ENCODE measurements at places on chromosomes 1 and 21.

DNA sequence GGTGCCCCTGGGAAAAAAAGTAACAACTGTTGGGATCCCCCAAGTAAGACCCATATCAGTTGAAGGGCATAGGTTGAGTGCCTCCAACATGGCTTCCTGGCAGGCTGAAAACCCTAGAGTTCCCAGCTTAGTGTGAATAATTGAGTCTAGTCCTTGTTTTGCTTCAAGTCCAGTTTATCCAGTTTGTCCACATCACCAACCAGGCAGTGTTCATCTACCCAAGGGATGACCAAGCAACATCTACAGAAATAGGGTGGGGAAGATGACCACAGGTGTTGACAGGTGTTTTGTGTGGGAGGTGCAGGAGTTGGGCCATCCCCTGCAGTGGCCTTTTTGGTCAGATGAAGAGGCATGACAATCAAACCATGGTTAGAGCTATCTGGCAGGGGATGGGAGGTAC lies 54.3 kb upstream of the ERO1B start:
- no peak for DNase-seq

- no peak for DNase-seq
Observed at GRCh38 chr1:60984062-60984799, 98.1 kb upstream of the NFIA start.

DNA sequence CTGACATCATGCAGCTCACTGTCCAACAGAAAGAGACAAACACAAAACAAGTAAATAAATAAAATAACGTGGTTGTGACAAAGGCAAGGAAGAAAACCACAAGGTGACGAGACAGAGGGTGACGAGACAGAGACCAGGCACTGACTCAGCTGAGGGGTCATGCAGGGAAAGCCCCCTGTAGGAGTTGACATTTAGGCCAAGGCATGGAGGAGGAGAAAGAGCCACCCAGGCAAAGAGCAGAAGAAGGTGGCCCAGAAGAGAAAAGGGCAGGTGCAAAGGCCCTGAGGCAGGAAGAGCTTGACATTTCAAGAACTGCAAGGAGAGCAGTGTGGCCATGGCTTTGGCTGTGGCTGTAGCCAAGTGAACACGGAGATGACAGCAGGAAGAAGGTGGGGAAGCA lies 65.1 kb upstream of the ID3 start:
- no peak for DNase-seq

GRCh38 chr1:208885060-208885459 lies 640.9 kb upstream of the PLXNA2 start:
- no peak for DNase-seq

GRCh38 chr1:206005778-206006180 lies 2.6 kb upstream of the RAB7B start:
- peak; percentile 13 for DNase-seq

DNA sequence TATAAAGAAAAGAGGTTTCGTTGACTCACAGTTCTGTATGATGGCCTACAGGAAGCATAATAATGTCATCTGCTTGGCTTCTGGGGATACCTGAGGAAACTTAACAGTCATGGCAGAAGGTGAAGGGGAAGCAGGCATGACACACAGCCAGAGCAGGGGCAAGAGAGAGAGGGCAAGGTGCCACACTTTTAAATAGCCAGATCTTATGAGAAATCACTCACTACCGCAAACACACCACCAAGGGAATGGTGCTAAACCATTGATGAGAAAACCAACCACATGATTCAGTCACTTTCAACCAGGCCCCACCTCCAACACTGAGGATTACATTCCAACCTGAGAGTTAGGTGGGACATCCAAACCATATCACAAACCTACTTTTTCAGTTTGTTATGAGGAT lies 245.9 kb upstream of the SGIP1 start:
- no peak for DNase-seq

DNA sequence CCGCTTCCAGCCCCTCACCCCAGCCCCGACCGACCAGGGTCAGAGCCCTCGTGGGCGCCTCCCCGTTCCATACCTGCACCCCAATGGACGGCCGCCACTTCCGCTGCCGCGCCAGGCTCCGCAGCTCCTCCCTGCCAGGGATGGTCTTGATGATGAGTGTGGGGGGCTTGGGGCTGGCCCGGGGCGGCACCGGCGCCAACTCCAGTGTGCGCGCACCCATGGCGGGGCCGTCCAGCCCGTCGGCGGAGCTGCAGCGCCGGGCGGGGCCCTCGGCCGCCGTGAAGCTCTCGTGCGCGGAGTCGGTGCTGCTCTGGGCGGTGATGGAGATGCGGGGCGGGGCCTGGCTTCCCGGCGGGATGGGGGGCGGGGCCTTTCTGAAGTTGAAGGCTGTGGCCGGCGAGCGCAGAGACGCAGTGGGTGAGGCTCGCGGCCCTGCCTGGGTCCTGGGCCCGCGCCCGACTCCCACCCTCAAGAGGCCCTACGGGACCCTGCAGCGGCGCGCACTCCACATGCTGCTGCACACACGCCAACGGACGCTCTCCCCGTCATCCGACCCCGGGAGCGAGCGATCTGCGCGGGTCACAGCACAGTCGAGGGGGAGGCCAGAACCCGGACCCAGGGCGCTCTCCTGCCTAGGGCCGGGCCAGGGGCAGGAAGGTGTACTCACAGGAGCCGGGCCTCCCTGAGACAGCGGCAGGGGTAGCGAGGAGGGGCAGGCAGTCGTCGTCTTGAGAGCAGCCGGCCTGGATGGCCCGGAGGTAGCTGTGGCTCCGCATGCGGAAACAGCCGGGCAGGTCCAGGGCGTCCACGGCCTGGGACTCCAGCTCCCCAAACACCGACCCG lies 26.1 kb upstream of the SMIM12 start:
- no peak for DNase-seq

GRCh38 chr21:40936178-40936577 lies 89.2 kb upstream of the DSCAM start:
- DNase-seq = no peak

DNA sequence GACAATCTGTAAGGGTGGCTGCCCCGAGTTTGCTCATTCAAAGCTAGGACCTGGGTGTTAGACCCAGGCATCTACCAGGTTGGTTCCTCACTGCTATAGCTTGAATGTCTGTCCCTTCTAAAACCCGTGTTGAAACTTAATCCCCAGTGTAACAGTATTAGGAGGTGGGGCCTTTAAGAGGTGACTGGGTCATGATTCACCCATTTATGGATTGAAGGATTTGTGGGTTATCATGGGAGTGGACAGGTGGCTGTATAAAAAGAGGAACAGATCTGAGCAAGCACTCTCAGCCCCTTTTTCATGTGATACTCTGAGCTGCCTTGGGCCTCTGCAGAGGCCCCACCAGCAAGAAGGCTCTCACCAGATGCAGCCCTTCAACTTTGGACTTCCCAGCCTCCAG lies 29.4 kb downstream of the PSMG1 start:
- no peak for DNase-seq

GRCh38 chr1:116569381-116569670 lies 1.5 kb downstream of the CD58 start:
- no peak for DNase-seq

DNA sequence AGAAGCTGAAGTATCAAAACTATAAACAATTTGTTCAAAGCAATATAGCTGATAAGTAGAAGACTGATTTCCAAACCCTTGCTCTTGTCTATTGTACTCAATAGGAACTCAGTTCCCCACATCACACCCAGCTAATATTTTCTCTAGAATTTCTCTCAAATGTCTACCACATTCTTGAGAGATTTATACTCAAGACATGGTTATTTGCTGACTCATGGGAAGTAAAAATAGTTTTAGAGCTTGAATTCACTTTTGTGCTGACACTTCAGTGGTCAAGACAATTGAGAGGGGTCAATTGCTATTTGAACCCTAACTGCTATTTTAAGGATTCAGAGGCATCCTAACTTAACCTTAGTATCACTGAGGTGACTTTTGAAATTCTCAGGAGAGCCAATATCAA lies 99.0 kb downstream of the TNNI3K start:
- DNase-seq = no peak

DNA sequence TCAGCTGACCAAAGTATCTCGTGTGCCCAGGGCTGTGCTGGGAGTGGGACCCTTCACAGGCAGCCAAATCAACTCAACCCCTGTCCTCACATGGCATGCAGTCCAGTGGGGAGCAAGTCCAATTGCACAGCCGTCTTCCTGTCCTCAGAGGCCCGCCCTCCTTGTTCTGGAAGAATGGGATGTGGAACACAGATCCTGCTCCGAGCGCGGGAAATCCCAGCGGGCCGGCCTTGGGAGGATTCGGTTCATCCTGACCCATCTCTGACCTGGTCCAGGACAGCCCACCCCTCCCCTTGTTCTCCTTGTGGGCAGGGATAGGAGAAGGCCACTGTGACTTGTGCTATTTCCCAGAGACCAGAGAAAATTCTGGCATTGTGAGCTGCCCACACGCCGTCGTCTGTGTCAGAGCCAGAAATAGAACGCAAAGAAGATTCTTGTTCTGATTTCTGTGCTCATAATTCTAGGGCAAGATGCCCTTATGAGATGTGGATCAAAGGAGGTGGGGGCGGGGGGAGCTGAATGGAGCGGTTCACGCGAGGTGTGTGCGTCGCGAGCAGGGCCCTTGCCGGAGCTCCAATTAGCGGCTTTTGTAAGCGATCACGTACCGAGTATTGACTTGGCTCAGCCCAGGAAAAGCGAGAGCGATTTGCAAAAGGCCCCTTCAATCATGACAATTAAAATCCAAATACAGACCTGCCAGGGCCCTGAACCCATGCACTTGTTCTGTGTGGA lies 79.2 kb downstream of the AJAP1 start:
- DNase-seq = no peak

- no peak for DNase-seq
Observed at GRCh38 chr1:30692948-30693301, 30.5 kb downstream of the MATN1 start.

GRCh38 chr1:92728697-92729096 lies 56.2 kb downstream of the EVI5 start:
- DNase-seq = no peak

- no peak for DNase-seq
Observed at GRCh38 chr1:10852486-10852885, 56.0 kb upstream of the CASZ1 start.

DNA sequence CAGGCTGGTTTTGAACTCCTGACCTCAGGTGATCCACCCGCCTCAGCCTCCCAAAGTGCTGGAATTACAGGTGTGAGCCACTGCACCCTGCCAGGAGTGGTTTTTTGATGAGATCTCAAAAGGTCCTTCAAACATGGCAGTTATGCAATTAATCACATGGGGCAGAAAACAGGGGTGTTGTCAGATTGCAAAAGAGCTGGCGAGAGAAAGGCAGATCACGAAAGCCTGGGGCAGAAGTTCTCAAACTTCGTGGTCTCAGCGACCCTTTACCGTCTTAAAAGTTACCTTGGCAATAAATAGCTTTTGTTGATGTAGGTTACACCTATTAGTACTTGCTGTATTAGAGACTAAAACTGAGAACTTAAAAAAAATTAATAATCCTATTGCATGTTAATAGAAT lies 16.1 kb downstream of the CNR2 start:
- no peak for DNase-seq

GRCh38 chr1:57440096-57440495 lies 16.2 kb upstream of the DAB1 start:
- DNase-seq = no peak

- DNase-seq = no peak
Observed at GRCh38 chr1:240577095-240577494, 34.9 kb downstream of the GREM2 start.

DNA sequence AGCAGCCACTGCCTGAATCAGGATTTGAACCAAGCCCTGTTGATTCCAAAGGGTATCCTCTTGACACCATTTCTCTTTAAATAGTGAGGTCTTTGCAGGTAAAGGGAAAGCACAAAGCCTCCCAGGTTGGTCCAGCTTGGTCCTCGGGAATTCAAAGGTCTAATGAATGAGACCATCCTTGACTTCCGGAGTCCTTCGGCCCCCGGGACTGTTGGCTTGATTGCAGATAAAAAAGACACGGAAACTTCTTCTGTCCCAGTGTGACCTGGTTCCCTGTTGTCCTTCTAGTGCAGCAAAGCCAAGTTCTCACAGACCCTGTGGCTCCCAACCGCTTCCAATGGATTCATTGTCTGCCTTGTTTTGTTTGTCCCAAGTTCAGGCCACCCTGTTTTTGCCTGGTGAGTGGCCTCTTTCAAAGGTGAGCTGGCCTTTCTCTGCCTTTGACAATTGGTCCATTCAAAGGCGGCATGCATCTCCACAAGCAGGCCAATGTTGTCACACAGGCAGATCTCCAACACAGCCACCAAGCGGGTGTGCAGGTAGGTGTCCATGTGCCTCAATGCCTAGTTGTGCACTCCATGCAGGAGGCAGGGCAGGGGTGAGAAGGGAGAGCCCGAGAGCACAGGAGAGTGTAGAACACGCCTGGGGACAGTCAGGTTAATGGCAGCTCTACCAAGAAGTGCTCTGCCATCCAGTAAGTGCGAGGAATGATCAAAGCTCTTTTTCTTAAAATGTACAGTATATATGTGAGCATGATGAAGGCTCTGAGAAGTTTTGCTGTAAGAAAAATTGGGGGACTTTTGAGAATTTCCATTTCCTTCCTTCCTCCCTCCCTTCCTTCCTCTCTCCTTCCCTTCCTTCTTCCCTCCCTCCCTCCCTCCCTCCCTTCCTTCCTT lies 82.1 kb upstream of the ZBTB40 start:
- no peak for DNase-seq

- DNase-seq = no peak
Observed at GRCh38 chr1:65704318-65704717, 88.4 kb upstream of the PDE4B start.

All from hippocampal formation (tissue), 2 donors.